Stimulated activated CD4-positive, alpha-beta T cell treated with anti-CD3 and anti-CD28 coated beads, Interleukin-12 subunit alpha, Interleukin-12 subunit beta, amount 100 ng/mL, for 24 hours (primary cell): ENCODE measurements at places on chromosomes 3 and 15.

GRCh38 chr3:96017556-96017955 lies 796.8 kb upstream of the EPHA6 start:
- no peak for DNase-seq

GRCh38 chr3:117200962-117201361 lies 491.4 kb downstream of the TUSC7 start:
- no peak for DNase-seq

DNA sequence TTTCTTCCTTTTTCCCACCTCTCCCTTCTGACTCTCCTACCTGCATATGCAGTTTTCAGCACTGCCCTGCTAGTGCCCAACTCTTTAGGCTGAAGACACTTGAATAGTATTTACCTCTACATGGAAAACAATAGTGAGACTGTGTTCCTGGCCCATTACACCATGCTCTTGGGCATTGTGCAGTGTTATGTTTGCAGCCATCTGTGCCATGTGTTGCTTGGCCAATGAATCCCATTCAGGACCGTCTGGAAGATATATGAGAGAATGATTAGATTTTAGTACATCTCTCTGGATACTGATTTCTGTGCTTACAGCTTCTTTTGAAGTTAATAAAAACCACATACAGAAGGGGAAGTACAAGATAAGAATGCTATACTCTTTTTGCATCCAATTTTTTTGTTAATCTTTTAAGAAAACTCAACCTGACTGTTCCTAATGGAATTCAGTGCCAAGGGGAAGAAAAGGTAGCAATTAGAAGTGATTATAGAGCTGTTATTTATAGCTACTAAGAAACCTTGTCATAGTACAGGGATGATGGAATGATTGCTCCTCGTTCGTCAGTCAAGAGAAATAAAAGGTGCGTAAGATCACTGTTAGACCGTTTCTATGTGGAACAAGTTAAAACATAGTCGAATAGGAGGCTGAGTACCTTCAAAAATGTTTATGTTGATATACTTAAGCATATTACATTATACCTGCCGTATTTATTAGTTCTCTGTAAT lies 58.9 kb downstream of the TMEM41A start:
- no peak for DNase-seq

- no peak for DNase-seq
Observed at GRCh38 chr3:98630416-98630815, 37.0 kb upstream of the CPOX start.

DNA sequence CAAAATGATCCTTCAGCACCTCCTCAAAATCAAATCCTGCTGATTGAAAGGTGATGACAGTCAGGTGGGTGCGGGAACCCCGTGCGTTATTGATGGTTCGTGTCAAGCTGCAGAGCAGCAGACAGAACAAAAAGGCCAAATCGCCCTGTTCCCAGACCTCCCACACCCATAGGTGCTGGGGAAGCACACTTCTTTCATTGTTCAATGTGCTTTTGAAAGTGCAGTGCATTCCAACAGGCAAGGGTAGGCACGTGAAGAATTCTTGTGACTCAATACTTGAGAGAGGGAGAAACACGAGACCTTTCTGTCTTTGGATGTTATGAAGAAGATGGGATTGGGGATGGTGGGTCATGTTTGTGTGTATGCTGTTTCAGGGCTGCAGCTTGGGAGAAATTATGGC lies 514.0 kb downstream of the MCTP2 start:
- no peak for DNase-seq

- no peak for DNase-seq
Observed at GRCh38 chr3:94158512-94158911, 95.7 kb downstream of the NSUN3 start.

DNA sequence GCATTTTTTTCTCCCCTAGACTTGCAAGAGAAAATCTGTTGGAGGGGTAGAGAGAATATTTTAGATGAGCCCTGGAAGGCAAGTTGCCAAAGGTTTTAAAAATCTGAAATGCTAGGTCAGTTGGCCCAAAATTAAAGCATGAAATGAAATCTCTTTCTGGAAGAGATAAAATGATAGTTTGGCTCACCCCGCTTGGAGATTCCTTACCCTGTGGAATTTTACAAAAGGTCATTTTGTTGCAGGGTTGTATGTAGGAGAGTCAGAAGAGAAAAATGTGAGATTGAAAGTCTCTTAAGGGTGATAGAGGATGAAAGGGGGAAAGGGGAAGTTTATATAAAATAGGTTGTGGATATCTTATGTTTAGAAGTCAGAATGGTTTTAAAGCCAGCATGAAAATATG lies 277.8 kb downstream of the CD47 start:
- DNase-seq = no peak

- no peak for DNase-seq
Observed at GRCh38 chr3:57141719-57142410, 23.3 kb downstream of the IL17RD start.

- no peak for DNase-seq
Observed at GRCh38 chr3:158794936-158795518, 6.8 kb upstream of the MFSD1 start.

- no peak for DNase-seq
Observed at GRCh38 chr15:33125894-33126537, 68.5 kb downstream of the FMN1 start.

DNA sequence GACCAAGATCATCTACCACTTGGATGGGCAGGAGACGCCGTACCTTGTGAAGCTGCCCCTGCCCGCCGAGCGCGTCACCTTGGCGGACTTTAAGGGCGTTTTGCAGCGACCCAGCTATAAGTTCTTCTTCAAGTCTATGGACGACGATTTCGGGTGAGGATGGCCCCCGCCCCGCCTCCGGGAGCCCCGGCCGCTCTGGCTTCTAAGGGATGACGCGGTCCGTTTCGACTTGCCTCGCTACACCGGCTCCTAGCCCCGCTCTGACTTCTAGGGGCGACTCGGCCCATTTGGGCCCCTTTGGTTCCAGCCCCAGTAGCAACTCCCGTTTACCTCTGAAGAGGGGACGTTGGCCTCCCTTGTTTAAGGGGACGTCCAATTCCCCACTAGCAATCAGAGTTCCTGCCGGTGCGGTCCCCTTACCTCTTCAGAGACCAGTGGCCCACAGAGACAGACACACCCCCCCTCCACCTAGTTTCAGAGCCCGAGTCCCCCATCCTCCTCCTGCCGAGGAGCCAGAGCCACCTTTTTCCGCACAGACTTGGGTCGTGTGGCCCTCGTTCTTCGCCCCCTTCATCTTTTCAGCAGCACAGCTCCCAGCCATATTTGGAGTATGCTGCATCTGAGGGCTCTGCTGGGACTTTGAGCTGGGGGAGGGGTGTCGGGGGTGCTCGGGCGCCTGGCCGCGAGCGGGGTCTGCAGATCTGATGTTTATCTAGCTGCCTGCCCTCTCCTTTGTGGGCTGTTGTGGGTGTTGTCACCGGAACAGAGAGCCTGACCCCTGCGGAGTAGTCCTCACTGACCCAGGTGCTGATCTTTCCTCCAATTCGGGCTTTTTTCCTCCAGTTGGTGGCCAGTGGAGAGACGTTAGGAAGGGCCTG lies 706 bp downstream of the DVL3 start:
- no peak for DNase-seq

GRCh38 chr3:179355996-179356395 lies 8.5 kb downstream of the MFN1 start:
- DNase-seq = no peak

DNA sequence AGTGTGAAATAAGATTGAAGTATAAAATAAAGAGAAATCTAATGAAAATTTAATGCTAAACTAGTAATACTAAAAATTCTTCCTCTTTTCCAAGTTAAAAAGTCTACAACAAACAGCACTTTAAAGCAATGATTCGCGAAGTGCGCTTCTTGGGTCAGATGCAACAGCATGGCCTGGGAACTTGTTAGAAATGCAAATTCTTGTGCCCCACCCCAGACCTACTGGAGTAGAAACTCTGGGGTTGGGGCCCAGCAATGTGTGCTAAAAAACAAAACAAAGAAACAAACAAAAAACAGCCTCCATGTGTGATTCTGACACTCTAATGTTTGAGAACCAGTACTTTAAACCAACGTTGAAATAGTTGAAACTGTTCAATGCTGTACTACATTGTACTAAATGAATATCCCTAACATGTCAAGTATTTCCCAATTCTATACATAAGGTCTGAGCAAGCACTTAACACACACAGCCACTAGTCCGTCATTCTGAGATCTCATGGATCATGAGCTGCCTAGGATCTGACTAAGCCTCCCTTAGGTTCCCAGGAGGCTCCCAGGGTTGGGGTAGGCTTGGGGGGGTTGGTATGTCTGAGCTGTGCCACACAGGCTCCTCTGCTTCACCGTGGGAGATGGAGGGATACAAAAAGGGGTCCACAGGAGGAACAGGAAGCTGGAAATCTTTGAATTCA lies 6.1 kb downstream of the RASGRP1 start:
- no peak for DNase-seq

DNA sequence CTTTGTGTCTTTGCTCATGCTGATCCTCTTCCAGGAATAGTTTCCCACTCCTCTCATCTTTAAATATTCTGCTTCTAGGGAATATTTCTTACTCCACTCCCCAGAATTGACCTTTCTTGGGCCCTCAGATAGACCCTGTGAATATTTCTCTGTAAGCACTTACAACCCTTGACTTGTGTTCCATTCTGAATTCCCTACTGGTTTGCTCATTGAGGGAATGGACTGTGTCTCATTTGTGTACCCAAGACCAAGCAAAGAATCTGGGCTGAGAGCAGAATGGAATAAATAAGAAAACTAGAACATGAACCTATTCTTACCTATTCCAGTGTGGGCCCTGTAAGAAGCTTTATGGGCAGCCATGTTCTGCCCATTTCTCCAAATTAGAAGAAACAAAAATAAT lies 72.7 kb upstream of the TSPAN3 start:
- no peak for DNase-seq

DNA sequence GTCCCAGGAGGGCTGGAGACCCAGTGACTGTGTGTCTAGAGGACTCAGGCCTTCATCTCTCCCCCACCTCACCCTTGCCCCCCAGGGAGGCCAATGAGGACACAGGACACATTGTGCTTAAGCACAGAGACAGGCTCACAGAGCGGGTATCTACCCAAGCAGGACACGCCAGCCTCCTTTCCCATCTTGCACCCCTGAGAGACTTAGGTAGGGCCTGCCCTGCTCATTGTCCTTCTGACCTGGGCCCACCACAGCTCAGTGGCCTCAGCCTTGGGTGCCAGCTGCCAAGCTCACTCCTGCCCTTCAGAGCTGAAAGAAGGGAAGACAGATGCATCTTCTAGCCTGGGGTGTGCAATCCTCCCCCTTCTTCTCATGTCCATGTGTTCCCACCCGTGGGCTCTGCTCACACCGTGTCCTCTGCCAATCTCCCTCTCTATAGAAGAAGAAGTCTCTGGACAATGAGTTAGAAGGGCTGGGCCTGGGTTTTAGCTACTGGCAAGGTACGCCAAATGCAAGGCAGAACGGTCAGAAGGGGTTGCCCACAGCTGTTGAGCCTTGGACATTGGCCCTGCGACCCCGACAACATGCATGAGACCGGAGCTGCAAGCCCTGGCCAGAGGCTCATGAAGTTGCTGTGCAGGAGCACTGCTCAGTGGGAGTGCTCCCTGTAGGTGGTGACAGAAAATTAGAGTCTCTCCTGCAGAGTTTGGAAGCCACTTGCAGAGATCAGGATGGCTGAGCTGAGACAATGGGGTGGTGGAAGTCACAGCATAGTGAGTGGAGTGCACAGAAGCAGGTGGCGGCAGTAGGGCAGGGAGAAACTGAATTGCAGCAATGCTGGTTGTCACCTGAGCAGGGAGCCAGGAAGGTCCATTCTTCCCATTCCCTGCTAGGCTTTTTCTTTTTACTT lies 32.8 kb downstream of the ACSBG1 start:
- DNase-seq = no peak

DNA sequence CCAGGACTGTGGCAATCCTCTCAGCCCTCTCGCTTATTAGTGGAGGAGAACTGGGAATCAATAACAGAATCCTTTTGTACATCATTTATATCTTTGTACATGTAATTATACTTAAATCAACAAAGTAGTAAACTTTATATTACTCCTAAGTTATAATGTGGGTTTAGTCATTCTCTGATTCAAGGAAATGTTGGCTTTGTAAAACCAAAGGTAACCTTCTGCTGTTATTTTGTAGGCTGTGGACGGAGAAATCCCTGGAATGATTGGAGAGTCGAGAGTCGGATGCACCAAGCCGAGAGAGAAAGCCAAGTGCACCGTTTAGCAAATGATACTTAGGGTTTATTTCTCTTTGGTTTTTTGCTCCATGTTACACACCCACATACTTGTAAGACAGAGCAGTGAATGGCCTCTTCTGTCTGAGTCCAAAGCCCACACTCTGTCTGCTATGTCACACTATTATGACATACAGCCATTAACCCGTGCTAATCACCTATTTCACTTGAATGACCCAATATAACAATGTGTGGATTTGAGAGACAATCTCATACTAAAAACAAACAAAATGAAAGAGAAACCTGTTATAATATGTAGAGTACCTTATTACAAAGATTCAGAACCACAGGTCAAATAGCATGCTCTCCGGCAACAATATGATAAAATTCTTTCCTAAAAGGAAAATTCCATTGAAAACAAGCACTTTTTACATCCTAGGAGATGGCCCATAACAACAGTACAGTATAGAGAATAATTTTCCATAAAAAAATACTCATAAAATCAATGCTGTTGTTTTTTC lies 72.2 kb downstream of the MECOM start:
- DNase-seq = no peak

- no peak for DNase-seq
Observed at GRCh38 chr3:73773233-73773632, 148.5 kb upstream of the PDZRN3 start.

DNA sequence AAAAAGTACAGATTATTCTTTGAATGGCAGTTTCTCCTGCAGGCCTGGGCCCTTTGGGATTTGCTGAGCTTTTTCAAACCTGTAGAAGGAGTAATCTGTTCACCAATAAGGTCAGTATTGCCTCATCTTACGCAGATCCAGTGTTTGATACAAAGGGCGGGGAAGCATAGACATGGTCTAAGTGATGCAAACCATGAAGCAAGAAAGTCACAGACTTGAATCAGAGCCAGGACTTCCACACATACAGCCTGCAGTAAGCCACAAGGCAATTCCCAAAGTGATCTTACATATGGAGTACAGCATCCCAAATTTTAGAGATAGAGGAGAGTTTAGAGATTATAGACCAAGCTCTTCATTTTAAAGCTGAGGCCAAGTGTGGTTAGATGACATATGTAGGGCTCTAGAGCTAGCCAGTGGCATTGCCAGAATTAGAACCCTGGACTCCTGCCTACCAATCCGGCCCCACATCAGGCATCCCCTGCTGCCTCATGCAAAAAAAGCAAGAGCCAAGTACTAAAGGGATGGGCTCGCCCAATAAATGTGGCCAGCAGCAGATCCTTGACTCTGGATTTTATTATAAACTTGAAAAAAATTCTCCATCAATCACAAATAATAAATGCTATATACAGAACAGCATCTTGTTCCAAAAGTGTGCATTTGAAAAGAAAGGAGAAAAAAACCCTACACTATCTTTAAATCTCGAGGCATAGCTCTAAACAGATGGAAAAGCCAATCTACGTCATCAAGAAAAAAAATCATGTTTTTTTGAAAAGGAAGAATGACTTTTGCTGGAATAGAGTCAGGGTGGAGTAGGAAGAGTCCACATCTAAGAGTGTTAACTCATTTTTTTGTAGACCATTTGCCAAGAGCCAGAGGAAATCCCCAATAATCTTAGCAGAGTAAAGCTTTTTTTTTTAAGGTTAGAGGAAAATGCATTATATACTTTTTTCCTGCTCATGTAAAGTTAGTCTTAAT lies 24.0 kb downstream of the ABI3BP start:
- DNase-seq = no peak
